ENCODE measurements at places on chromosomes 4 and X.

DNA sequence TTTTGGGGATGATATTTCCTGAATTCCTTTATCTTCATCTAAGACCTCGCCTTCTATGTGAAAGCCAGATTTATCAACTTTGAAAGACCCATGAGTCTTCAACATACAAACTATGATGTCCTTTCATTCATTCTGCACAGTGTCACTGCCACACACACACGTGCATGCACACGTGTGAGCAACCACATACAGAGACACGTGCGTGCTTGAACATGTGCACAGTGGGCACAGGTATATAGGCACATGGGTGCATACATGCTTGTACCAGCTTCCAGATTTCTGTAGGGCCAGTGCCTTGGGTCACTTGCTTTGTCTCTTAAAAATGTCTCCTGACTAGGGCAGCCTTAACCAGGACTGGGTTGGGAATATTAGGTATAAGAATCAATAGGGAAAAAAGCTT lies 49.1 kb upstream of the RBPJ start:
- no peak for DNase-seq

DNA sequence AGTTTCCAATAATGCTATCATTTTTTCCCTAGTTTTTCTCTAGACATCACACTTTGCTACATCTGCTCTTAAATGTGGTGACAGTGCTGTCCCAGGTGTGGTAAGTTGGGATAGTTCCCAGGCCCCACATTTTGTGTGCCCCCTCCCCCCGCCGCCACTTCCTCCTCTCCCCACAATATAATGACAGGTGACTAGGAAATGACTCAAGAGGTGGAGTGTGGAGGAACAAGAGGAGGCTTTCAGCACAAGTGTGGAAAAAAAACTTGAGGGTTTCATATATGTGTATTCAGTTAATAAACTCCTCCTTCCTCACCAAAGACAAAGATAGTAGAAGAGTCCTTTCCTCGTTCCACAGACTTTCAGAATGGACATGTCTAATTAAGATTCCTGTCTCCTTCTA lies 18.3 kb upstream of the IL21 start:
- DNase-seq = no peak

DNA sequence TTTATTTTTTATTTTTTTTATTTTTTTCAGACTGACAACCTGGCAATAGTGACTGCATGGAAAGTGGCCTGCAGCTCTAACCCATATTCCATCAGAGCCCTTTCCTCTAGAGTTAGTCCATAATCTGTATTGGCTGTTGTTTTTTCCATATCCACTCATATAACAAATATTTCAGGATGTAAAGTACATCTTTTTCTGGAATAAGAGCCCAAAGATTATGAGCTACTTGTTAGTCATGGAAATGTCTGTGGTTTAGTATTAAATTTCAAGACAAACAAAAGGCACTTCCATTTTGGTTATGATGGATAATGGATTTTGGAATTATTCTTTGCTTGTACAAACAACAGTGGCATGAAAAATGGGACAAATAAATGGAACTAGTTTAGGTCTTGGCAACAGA lies 296.0 kb upstream of the HS3ST1 start:
- DNase-seq = no peak

DNA sequence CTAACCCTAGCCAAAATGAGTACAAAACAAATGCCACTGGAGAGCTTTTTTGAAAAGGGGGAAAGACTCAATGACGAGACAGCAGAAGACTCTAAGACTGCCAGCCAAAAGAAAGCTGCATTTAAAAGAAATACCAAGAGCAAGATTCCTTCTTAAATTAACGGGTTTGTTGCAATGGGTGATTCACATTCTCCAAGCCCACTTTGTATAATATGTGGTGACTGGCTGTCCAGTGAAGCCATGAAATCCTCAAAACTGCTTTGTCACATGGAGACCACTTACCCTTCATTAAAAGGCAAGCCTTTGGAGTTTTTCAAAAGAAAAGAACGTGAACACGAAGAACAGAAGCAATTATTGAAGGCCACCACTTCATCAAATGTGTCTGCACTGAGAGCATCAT lies 68.2 kb downstream of the MRPL1 start:
- no peak for DNase-seq
